Lower lobe of right lung (tissue), 2 donors: ENCODE measurements at places on chromosomes 11 and 22. TPM values are rescaled to one million over a fixed set of nuclear protein-coding genes. Genes with fewer than 3 reads are reported as not detected.

Gene ARHGAP20
- 5.5 TPM for total RNA-seq

DNA sequence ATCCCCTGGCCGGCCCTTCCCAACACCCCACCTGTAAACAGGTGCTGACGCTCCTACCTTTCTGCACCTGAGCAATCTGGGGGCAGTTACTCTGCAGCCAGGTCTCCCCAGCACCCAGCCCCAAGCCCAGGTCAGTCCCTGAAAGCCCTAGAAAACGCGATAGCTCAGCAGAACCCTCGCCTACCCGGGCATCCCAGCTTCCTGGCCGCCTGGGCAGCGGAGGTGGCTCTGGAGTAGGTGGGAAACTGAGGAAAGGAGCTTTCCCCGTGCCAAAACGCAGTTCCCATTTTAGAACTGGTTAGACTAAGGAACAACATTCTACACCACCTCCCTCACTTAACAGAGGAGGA, 445 bp downstream of the SYTL2 start:
- DNase-seq, result no peak

DNA sequence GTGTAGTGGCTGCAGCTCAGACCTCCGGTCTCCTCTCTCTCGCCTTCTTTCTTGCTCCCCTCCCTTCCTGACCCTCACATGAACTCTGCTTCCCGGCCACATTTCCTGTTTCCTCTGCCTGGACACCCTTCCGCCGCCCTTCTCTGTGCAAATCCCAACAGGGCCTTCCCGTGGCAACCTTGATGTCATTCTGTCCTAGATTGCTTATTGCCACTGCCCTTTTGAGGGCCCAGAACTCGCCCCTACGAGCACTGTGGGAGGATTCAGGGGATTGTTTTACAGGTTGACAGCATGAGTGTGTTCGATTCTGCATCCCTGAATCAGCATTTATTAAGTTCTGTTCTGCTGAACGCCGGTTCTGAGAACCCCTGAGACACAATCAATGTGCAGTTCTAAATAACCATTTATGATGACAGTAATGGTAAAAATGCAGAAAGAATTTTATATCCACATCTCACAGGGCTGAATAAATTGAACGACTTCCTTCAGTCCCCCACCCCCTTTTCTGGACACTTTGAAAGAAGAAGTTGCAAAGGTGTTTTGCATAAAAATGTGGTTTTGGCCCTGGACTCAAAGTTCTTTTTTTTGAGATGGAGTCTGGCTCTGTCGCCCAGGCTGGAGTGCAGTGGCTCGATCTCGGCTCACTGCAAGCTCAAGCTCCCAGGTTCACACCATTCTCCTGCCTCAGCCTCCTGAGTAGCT, 6.4 kb downstream of the BATF2 start:
- peak; percentile 58 for DNase-seq

Gene OR4A16
- not detected for total RNA-seq

Gene HORMAD2
- total RNA-seq, result not detected

DNA sequence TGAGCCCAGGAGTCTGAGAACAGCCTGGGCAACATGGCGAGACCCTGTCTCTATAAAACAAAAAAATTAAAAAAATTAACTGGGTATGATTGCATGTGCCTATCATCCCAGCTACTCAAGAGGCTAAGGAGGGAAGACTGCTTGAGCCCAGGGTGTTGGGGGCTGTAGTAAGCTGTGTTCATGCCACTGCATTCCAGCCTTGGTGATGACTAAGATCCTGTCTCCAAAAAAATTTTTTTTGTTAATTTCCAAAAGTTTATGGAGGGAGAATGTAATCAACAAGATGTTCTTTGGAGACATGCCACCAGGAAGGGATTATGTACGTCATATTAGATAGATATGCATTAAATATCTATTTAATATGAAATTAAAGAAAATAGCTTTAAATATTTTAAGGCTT, 267.5 kb downstream of the SBF2 start:
- DNase-seq, result no peak

Gene SEPTIN3
- 2.5 TPM for total RNA-seq

GRCh38 chr22:44455151-44455962, 42.7 kb downstream of the RTL6 start:
- no peak for DNase-seq
